Stromal cell of bone marrow (primary cell): ENCODE measurements at places on chromosomes 13 and 19.

DNA sequence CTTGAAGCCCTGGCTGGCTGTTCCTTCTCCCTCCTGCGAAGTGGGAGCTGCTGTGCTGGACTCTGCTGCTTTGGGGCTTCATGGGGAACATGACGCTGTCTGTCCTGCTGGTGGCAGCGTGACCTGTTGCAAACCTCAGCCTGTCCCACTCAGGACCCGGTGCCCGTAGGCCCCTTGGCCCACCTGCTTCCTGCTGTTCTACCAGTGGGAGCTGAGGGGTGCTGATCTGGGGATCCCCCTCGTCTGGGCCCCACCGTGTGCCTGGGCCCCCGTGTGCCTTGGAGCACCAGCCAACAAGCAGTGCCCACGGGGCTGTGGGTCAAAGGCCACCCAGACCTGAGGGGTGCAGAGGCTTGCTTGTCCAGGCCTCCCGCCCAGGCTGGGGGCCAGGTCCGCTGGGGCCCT lies 5.3 kb downstream of the SPPL2B start:
- DNase-seq, result no peak

DNA sequence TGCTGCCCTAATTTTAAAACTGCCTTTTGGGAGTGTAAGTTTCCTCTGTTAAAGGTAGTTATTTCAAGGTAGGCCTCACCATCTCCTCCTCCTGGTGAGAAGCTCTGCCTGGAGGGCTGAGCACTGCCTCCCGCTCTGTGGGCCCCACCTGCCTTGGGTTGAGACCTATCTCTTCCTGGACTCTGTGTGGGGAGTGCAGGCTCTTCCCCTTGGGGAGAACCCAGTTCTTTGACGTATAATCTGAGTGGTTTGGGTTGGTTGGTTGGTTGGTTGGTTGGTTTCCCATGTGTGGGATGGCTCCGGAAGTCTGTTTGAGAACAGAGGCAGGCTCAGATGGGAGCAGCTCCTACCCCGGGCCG lies 39.1 kb downstream of the ACTN4 start:
- DNase-seq, result no peak

DNA sequence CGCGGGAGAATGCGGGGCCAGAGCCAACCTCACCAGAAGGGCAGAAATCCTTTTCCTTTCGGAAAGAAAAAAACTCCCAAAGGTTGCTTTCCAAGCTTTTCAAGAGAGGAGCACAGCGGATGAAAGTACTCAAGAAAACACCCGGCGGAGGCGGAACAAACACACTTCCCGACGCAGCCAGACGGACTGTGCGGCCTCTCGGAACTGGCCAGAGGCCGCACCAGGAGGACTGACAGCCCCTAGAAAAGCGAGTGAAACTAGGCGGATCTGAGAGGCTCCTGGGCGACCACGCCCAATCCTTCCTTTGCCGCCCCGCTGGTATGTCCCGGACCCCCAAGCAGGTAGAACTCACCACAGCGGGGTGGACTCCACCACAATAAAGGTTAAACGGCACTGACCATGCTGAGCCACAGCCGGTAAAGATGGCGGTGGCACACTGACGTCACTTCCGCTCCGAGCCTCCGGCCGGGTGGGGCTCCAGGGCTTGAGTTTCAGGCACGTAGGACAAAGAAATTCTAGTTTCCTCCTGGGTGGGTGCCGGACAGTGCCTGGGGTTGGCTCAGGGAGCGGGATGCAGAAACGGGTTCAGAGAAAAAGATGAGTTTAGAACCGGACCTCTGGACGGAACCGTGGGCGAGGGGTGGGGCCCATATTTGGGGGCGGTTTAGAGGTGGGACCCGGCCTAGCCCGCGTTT lies at the start of gene ZNF562:
Gene ZNF562 (minus strand): TSS at position 438 of the 695 bp plus-strand sequence. CDS start 14,356 bp downstream, outside the sequence.
- DNase-seq, result peak; percentile 72

DNA sequence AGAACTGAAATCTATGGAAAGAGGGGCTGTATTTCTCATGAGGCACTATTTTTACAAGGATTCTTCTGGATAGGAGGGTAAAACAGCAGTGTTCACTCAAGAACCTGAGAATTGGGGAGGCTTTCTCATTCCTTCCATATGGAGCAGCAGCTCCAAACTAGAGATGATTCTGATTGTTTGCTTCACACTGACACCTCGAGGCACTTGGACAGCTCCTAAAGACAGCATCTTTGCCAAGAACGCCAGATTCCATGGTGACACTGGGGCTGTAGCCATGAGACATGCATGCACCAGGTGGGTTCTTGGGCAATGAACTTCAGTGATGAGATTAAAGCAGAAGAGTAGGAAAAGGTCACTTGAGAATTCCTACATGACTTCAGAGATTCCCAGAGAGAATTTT lies 361.5 kb upstream of the HTR2A start:
- no peak for DNase-seq

DNA sequence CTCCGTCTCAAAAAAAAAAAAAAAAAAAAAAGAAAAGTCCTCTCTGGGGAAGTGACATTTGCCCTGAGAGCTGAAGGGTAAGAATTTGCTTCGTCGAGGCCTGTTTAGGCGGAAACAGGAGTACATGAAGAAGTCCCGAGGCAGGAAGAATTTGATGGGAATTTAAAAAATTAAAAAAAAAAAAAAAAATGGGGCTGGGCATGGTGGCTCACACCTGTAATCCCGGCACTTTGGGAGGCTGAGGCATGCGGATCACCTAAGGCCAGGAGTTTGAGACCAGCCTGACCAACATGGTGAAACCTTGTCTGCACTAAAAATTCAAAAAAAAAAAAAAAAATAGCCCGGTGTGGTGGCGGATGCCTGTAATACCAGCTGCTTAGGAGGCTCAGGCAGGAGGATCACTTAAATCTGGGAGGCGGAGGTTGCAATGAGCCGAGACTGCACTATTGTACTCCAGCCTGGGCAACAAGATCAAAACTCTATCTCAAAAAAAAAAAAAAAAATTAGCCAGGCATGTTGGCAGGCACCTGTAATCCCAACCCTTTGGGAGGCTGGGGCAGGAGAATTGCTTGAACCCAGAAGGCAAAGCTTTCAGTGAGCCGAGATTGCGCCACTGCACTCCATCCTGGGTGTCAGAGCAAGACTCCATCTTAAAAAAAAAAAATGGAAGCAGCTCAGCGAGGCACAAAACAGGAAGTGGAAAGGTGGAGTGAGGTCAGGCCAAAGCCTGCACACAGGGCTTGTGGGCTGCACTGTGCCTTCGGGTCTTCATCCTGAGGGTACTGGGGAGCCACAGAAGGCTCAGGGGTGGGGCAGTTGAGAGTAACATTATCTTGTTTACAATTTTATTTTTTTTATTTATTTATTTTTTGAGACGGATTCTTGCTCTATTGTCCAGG lies 4.9 kb downstream of the BAX start:
- no peak for DNase-seq

- peak; percentile 50 for DNase-seq
Observed at GRCh38 chr13:52159159-52159982, at the start of gene NEK3. Gene NEK3, minus strand, starts transcription at chr13:52159597. Its CDS starts 3,406 bp downstream, at chr13:52156191.

DNA sequence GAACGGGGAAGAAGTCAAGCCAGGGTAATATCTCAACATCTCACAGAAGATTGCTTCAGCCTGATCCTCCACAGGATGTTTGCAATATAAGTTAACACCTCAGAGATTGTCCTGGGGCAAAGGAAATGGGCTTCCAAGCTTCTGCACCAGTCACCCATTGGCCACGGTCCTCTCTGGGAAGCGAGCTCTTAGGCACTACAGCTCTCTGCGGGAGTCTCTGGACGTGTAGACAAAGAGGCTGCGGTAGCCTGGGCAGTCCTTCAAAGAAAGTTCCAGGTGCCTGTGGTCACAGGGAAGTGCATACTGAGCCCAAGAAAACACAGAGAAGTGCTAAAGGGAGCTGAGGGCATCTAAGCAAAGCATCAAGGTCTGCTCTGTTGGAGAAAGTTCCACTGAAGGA lies 805.7 kb downstream of the DIAPH3 start:
- no peak for DNase-seq

DNA sequence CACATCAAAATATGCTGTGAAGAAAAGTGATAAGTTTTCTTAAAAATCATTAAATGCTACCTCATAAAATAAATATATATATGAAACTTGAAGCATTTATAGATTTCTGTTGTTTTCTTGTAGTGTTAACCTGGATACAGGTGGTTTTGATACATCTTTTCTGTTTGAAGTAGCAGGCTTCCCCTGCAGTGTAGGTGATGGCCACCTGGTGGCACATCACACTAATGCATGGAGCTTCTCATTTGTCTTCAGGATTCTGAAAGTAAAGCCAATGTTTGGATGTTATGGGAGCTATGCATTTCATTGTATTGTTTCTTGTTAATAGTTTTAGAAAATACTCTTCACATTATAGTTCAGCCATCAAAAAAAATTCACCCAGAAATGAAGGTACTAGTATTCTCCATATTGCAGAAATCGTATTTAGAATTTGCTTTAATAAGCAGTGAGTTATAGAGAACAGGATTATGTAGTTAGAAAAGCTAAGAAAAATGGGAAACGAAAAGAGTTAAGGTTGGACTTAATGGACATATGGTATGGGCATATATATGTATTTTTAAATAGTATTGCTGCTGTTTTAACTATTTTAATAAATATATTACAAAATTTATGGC lies 18.7 kb downstream of the GPR180 start:
- no peak for DNase-seq

DNA sequence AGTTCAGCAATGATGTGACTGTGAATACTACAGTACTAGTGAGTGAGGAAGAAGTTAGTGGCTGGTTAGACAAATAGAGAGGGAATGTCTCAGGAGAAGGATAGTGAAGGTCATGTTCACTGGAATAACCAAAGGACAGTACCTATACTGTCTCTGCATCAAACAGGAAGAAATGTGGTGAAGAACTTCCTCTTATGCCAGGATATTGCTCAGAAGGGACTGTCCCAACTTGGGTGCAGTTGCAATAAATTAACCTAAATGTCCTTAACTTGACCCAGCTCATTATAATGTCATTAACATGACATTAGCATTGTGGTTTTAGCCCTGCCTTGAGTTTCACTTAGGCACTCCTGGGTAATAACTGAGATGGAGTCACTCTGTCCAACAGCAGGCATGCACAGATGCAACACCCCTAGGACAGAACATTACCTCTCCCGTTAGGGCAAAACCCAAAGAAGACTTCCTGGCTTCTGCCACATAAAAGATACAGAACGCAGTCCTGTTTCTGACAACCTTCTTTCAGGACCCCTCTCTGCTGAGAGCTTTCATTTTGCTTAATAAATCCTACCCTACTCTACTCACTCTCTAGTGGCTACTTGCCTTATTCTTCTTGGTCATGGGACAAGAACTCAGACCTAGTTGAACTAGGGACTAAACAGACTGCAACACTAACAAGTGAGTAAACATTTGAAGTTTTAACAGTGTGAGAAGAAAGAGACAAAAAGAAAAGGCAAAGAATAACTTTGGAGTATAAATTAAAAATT lies 1591.6 kb upstream of the MIR17HG start:
- DNase-seq, result no peak

DNA sequence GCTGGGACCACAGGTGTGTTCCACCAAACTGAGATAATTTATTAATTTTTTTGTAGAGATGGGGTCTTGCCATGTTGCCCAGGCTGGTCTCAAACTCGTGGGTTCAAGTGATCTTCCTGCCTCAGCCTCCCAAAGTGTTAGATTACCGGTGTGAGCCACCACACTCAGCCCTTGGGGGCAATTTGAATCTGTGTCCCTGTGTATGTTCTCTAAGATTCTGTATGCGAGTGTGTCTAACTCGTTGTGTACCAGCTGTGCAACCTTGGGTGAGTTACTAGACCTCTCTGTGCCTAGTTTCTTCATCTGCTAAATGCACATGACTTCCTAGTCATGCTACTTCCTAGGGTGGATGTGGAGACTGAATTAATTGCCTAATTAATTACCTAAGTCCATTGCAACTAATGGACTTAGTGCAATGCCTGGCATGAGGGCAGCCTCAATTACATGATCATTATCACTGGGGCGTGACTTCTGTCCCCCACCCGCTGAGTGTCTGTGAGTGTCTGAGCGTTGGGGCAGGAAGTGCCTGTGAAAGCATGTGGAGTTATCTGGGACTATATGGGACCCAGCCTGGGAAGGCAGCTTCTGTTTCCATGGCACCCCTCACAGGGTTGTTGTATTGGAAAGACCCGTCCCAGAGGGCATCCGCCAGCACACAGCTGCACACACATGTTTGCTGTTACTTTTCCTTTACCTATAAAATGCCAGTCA lies 1.8 kb upstream of the NCCRP1 start:
- DNase-seq, result no peak

DNA sequence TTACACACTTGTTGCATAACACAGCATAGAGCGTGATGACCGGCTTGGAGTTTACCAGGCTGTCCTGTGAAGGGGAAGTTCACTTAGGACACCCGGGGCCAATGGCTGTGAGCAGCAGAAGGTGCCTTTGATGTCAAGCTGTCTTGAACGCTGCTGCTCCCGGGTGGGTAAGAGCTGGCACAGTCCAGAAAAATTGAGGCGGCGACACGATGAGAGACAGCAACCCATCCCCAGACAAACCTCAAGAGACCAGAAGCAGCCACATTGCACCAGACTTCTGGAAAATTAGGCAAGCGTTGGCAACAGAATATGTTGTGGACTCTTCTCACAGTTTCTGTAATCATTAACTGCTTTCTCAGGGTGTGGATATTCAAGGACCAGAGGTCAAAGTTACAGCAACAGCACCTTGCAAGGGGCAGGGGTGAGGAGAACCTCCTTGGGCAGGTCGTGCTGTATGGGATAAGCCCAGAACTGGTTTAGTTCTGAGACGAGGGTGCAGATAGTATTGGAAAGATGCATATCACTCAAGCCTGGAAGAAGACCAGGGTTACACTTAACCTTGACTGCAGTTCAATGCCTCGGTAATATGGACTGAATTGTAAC lies 10.1 kb downstream of the NFILZ start:
- DNase-seq, result no peak

GRCh38 chr13:48123812-48124211 lies 28.9 kb upstream of the MED4 start:
- no peak for DNase-seq
